ENCODE measurements at places on chromosomes 4 and X.

GRCh38 chr4:81421346-81422218 is 50.1 kb downstream of the RASGEF1B start:
- DNase-seq, result no peak

DNA sequence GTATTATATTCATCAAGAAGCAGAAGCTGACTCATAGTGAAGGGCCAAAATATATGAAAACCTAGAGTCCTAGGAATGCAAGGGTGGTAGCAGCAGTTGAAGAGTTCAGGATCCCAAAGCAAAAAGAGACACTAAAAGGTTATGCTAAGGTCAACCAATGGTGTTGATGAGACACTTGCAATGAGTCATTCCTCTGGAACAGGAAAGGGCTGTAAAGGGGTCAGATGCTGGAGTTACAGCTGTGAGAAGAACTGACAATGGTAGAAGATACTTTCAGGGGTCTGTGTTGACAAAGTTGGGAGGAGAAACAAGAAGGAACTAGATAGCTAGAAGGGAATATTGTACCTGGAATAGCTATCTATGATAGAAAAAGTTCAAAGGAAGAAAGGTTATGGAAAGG is 47.5 kb downstream of the ZGRF1 start:
- DNase-seq, result no peak

DNA sequence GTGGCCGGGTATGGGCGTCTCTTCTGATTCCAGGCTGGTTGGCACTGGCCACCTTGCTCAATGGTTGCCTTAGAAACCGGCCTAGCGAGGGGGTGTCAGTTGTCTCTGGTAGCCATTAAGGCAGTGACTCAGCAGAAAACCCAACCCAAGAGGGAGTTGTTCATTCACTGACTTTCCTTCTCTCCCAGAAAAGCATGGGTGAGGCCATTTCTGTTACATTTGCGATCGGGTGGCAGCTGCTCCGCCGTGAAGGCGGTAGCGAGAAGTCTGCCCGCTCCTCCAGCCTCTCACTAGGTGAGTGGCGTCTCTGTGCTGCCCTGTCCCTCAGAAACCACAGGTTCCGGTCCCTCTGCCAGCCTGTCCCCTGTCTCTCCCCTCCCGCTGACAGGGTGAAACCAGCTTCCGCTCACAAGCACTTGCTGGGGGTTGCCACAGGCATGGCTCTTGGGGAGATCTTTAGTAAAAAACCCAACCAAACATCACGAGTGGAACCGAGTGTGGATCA is 17.4 kb downstream of the IRAK1 start:
- peak; percentile 67 for DNase-seq

DNA sequence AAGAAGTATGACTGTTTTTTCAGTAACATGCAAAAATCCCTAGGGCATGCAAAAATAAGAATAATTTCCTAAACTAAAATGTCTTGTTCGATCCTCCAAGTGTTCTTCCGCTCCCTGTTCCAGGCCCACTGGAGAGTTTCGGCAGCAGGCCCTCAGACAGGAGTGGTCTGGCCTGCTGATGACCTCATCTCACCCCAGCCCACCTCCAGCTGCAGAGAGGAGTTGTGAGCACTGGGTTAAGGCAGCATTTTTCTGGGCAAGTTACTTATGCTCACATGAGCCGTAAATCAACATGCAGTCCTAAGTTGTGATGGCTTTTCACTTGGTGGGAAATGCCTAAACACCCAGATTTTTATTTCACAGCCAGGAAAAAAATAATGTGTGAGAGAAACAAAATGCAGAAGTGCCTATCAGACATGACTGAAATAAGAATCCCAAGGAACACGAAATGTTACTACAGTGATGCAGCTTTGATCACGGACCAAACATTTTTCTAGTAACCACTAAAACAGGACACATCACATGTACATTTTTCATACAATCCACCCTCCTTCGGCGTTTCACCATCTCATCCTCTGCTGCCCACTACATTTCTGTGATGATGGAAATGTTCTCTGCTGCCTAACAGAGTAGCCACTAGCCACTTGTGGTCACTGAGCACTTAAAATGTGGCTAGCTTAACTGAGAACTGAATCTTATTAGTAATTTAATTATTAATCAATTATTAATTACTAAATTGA is 153.3 kb upstream of the TBL1X start:
- DNase-seq, result no peak

GRCh38 chrX:109720947-109721346 is 12.1 kb downstream of the ACSL4 start:
- DNase-seq, result no peak

DNA sequence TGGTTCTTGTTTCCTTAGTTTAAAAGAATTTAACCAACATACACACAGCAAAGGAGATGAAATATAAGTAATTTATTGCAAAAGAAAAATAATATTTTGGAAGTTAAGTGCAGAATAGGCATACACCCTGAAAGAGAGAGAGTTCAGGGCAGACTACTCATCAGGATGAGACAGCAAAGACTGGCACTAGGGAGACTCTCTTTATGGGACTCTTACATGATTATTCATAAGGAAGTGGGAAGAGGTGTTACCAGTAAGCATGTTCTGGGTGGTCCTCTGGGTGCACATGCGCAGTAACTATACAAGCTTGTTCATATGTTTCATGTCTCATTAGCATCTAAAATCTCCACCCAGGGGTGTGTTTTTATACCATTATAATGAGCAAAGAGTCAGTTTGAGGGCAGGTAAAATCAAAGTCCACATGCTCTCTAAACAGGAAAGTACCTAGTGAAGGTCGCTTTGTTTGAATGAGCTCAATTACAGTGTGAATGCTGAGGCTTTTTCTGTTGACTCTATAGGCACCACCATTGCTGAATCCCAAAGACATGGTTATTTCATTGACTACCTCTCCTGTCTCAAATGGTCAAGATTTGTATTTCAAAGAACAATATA is 38.2 kb upstream of the PRDM5 start:
- no peak for DNase-seq

- DNase-seq, result no peak
These were observed 58.2 kb upstream of the RBM47 start for GRCh38 chr4:40687676-40688389.

- DNase-seq, result peak; percentile 24
These were observed 31.6 kb downstream of the MTHFD2L start for GRCh38 chr4:74189331-74190043.

GRCh38 chr4:2507259-2507658 is 29.2 kb upstream of the FAM193A start:
- DNase-seq, result no peak

DNA sequence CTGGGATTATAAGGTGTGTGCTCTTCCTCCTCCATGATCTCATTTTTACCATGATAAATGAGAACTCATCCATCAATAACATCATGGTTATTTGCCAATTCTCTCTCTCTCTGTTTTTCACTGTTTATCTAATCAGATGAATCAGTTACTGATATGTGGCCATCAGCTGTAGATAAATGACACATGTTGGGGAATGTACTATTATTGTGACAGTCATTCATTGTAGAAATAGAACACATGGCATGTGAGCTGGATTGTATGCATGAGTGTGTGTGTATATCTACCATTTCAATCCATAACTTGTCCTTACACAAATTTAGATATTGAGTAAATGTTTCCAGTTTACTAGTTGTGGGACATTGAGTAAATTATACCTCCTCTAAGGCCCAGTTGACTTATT is 53.0 kb downstream of the OSTC start:
- no peak for DNase-seq

DNA sequence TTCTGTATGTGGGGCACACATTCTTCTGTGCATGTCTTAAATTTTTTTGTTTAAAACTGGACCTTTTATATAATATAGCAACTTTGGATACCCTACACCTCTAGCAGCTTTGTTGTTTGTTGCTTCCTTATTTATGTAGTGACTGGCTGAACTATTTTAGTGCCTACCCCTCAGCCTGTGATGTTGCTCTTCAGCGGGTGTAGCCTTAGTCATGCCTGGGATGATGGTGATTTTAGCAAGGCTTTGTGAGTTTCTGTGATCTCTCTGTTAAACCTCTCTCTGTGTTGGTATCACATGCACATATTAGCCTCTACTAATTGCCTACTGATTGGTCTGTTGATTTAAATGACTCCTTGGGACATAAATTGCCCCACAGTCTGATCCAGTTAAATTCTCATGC is 22.8 kb downstream of the USP9X start:
- no peak for DNase-seq

DNA sequence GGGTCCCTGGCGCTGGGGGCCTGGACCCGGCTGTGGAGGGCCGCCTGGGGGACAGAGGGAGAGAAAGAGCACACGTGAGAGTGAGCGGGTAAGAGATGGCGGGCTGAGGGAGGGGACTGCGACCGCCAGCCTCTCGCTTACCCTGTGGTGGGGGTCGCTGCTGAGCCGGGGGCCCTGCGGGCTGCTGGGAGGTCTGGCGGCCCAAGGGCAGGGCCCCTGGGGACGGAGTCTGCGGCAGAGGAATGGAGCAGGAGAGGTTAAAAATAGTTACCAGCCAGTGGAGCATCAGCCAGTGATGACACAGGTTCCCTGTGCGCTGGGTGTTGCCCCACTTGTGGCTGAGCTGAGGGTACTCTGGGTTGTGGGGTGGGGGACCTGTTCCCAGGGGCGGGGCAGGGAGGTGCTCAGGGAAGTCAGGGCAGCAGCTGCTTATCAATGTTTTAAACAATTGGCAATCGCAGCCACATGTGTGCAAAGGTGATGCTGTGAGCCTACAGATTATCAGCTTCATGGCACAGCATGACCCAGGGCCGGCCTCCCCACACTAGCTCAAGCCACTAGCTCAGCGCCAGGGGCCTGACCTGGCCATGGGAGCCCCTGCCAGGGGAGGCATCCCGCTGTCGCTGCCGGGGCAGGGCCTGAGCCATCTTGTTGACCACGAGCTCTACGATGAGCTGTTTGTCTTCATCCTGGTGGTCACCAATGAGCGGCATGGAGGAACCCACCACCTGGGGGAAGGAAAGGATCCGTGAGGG is 7.5 kb upstream of the TIMP1 start:
- DNase-seq, result no peak

GRCh38 chrX:1528186-1528883 is 8.7 kb downstream of the P2RY8 start:
- peak; percentile 13 for DNase-seq

- no peak for DNase-seq
These were observed 448.0 kb downstream of the NKX6-1 start for GRCh38 chr4:84051089-84051488.

DNA sequence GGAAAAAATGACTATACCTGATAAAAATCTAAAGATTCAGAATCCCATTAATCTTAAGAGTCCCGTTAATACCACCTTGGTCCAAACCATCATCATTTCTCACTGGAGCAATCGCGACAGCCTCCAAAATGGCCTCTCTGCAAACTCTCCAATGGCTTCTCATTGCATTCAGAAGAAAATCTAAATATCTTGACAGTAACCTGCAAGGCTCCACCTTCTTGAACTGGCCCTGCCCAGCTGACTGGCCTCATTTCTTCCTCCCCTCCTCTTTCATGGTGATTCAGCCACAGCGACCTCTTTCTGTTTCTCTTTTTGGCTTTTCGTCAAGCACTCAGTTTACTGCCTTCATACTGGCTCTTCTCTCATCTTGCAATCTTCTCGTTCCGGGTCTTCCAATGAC is 56.2 kb upstream of the GPRIN3 start:
- no peak for DNase-seq

DNA sequence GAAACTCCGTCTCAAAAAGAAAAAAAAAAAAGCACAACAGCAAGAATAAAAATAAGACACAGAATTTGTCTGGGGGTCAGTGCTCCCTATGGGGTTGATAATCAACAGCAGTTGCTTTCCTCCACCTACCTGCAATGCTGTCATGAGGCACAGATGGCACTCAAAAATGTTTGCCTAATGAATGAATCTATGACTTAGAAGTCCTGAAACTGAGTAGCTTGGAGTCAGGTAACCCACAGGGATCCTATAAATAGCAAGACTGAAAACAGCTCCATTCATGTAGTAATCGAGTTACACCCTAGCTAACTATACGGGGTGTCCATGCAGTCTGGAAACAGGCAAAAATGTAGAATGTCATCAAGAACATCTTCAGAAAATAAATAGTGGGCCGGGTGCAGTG is 19.8 kb upstream of the DDX3X start:
- no peak for DNase-seq

- DNase-seq, result no peak
These were observed 52.6 kb downstream of the RNF150 start for GRCh38 chr4:141080668-141081067.

DNA sequence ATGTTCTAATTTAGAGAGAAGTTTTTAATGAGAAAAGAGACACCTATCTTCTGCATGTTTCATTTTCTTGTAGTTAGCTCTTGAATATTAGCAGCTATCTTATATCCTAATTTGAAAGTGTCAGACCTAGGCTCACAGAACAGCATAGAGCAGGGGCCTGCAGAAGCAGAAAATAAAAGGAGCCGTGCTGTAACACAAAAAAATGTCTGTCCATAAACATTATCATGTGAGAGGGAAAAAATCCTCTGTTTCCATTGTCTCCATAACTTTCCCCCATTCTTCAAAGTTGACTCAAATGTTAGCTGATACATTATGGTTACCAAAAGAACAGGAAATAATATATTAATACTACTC is 329.2 kb upstream of the EPHA5 start:
- no peak for DNase-seq

- no peak for DNase-seq
These were observed 80.7 kb downstream of the ZAR1 start for GRCh38 chr4:48570646-48571220.

- DNase-seq, result no peak
These were observed 131.6 kb upstream of the TMEM164 start for GRCh38 chrX:109871121-109871888.

DNA sequence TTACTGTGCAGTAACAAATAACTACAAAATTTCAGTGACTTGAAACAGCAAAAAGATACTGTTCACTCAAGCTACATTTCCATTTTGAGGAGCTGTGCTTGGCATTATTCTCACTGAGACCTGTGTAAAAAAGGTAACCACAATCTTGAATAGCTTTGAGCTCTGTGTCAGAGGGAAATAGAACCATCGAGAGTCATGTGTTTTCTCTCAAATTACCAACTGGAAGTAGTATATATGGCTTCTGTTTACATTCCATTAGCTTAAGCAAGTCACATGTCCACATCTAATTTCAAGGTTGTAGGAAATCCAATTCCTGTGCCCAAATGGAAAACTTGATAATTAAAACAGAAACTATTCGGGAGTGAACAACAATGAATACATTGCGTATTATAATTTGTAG is 82.9 kb upstream of the BANK1 start:
- DNase-seq, result no peak

DNA sequence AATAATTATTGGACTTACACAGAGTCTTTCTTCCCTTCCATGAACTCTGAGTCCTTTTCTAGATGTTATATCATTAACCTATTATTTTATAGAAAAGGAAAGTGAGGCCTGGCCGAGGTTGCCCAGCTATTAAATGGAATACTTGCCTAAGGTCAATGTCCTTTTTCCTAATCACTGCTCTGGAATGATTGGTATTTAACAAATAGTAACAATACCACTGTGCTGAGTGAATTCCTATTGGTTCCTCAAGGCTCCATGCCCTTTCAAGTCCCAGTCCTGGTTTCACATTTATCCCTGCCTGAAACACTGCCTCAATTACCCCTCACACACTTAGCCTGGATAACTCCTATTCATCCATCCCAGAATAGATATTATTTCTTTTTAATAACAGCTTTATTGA is 6.2 kb downstream of the TCEAL9 start:
- DNase-seq, result no peak

GRCh38 chr4:6271206-6271605 is 1.6 kb downstream of the WFS1 start:
- no peak for DNase-seq

GRCh38 chrX:49754233-49754857 is 58.6 kb upstream of the PAGE1 start:
- DNase-seq, result peak; percentile 60

- no peak for DNase-seq
These were observed 4.6 kb upstream of the CCNG2 start for GRCh38 chr4:77152421-77152820.

GRCh38 chr4:17204908-17205307 is 306.5 kb upstream of the LDB2 start:
- DNase-seq, result no peak

Measured in activated CD8-positive, alpha-beta T cell treated with anti-CD3 and anti-CD28 coated beads, Interleukin-2, amount 10 ng/mL, durations not matched to agents 7 days and 5 days (primary cell).